Stimulated activated CD8-positive, alpha-beta memory T cell treated with anti-CD3 and anti-CD28 coated beads, Interleukin-2, amount 100 ng/mL, for 1 hour (primary cell): ENCODE measurements at places on chromosomes 16 and 17.

DNA sequence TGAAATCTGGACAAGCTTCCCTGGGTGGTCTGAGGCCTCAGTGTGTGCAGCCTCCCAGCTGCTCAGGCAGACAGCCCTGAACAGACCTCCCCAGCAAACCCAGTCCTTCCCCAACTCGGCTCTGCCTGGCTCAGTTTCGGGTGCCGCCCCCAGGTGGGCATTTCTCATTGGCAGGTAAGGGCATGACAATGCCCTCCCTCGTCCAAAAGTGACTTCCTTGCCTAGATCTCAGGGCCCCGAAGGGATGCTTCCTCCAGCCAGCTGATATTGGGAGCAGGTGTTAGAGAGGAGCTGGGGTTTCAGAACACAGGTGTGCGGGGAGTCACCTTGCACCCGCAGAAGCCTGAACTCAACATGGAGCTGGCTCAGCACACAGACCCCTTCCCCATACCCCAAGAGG is 3.8 kb upstream of the PPL start:
- no peak for DNase-seq

- DNase-seq: no peak
These were observed 257.8 kb downstream of the CPPED1 start for GRCh38 chr16:12545792-12546342.

- DNase-seq: no peak
These were observed 43.5 kb downstream of the HS3ST2 start for GRCh38 chr16:22857296-22858025.

DNA sequence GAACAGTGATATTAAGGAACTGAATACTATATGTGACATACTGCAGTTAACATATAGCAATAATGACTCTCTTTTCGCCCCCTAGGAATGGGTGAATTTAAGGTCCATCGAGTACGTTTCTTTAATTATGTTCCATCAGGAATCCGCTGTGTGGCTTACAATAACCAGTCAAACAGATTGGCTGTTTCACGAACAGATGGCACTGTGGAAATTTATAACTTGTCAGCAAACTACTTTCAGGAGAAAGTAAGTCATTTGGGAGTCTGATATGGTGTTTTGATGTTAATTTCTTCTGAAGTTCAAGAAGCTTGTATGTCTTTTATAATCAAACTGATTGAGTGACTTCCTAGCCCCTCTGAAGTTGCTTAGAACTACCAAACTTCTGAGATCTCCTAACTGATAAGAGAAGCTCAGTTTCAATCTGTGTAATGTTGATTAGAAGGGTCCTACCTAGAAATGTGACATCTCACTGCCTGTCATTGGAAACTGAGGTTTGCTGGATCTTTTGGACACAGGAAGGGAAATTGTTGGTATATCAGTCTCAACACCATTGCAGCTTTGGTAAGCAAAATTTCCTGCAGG is 1.0 kb downstream of the UTP4 start:
- DNase-seq: no peak

DNA sequence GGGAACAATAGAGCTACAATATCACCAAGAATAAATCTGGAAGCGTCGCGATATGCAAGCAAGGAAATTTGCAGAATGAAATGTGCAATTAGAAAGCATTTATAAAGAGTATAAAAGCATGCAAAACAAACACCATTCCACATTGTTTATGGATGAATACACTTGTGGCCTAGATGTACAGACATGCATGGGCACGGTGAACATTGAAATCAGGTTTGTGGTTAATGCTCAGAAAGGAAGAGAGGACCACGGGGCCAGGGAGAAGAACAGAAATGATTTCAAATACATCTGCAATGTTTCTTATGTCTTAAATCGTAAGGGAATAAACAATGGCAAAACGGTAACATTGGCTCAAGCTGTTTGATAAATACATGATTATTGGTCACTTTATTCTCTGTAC is 235.9 kb downstream of the FOXL1 start:
- DNase-seq: no peak

GRCh38 chr16:3839402-3840184 is 40.9 kb downstream of the CREBBP start:
- DNase-seq: no peak

- DNase-seq: no peak
These were observed 449 bp downstream of the SMCR8 start for GRCh38 chr17:18315562-18315922.
